ENCODE measurements at places on chromosomes 16 and 17.

DNA sequence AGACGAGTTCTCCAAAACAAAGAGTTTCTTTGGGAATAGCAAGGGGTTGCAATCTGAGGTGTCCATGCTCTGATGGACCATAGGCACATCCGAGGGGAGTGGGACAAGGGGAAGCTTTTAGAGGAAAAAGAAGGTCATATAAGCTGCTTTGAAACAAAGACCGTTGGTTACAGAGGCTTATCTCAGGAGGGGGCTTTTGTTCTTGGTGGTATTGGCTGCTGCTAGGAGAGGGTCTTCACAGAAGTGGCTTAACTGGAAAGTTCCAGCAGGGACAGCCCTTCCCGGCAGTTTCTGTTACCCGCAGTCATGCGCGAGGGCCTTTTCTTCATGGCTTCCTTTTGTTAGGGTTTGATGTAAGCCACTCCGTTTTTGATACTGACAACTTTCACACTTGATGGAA, 76.0 kb downstream of the RAP1GAP2 start:
- DNase-seq: no peak

GRCh38 chr17:13643180-13643579, 41.5 kb upstream of the HS3ST3A1 start:
- DNase-seq: no peak

GRCh38 chr17:79815836-79816461, 19.1 kb upstream of the CBX8 start:
- DNase-seq: no peak

DNA sequence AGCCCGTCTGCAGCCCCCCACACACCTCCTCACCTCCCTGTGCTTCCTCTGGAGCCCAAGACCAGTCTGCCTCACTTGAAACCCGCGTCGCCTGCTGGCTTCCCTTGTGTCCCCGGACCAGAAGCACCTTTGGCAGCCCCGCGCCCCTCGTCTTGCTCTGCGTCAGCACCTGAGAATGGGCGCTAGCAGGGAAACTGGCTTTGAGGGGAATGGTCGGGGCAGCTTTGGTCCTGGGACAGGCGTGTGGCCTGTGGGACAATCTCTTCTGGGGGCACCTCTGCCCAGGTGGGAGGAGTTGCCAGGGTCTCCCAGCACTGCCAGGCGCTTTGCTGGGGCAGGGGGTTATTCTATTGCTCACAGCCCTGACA, 3.6 kb upstream of the MAFG start:
- DNase-seq: no peak

DNA sequence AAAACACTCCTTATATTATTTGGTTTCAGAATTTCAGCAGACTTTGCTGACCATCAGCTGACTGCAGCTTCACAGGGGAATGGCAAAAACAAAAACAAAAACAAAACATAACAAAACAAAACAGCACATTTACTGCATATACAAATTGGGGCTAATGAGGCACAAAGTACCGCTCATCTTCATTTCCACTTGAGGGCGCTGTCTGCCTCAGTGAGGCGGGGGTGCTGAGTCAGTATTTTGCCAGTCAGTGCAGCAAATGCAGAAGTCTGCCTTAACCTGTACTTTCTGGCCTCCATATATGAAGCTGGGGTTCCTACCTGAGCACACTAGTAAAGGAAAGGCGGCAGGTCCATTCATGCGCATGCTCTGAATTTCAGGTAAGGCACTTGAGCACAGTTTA, 13.5 kb upstream of the DYNLRB2 start:
- no peak for DNase-seq

- no peak for DNase-seq
Observed at GRCh38 chr16:50340578-50340977, 28.2 kb downstream of the BRD7 start.

DNA sequence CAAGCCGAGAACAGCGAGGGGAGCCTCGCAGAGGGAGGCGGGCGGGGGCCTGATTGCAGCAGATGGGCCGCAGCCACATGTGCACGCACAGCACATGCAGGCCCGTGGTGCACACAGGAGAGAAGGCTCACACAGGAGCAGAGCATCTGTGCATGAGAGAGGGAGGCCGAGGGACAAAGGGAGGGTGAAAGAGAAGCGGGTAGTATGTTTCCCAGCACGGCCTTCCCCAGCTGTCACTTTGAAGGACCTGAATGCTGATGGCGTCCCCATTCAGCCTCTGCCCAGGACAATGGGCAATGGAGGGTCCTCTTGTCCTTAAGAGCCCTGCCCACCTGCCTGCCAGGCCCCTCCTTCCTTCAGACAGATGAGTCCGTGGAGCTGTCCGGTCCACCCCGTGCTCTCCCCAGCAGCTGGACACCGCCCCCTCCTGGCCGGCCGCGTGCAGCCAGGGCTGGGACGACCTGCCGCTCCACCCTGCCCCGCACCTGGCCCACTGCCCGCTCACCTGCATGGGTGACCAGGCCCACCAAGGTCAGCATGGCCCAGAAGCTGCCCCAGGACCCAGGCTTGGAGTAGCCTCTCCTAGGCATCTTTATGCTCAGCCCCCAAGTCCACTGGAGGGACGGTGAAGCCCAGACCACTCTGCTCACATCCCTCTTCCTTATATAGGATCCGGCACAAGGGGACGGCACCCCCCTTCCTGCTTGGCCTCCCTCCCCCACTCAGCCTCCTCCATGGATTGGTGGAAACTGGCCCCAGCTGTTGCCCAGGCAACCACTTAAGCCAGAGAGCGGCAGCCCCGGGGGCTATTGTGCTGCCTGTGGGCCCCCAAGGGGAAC, at the start of gene BTBD17:
BTBD17 (minus strand) TSS at position 639 of the 839 bp plus-strand sequence; CDS start at position 590, 49 bp downstream.
- DNase-seq: no peak

- no peak for DNase-seq
Observed at GRCh38 chr16:26524846-26525245, 541.9 kb upstream of the C16orf82 start.

DNA sequence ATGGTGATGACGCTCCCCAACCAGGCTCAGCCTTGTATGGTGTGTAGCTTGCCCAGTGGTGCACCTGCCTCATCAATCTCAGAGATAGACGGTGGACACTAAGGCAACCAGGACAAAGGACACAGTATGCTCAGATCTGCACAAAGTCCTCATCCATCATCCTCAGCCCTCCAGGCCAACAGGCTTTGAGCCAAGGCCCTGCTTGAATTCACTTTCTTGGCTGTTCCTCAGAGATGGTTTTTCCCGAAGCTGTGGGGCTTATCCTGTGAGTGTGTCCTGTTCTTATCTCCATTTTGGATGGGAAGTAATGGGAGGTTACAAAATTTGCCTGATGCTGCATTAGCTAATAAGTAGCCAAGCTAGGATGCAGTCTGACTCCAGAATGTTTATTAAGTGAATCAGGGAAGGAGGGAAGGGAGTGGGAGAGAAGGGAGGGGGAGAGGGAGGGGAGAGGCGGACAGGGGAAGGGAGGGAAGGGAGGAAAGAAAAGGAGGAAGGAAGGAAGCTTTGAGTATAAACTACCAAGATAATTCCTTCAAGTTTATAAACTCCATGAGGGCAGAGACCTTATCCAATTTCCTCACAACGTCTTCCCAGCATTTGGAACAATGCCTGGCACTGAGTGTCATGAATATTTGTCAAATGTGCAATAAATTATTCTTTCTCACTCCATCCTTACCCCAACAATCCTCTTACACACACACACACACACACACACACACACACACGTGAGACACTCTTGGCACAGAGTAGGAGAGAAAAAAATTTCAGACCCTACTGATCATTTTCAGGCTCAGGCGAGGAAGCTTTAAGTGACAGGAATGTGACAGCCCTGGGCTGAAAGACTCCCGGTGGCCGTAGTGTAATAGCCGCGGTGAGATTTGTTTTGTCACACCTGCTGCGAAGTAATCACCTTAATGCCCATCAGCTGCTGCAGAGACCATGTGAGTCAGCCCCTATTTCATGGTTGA, 84.3 kb downstream of the BMERB1 start:
- no peak for DNase-seq

DNA sequence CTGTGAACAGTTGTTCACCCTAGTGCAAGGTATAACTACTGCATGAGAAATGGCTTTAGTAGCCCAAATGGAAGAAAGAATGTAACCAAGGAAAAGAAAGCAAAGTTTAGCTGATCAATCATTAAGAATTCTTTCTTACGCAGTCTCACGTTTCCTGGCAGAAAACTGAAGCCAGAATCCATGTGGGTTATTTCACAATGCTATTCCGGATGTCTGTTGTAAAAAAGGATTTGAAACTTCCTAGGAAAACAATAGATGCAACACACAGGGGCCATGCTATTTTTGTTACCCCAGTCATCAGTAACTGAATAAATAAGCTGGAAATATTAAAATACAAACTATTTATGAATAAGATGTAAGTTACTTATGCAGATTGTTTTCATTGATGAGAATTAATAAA, 802.5 kb downstream of the CDH8 start:
- no peak for DNase-seq

DNA sequence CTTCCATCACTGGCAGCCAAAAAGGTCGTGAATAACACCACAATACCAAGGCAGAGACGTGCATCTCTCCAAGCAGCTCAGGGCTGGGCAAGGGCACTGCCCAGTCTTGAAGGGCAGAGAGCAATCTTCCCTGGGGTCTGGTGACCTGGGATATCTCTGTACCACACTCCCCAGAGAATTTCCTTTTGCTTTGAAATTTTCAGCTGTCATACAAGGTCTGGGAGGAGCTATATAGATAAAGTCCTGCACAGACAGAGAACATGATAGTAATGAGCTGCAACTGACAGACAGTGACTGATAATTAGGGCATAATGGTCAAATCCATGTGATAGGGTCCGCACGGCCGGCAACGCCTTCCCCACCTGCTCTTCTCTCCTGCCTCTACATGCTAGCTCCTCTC, 68.2 kb downstream of the DYNLRB2 start:
- no peak for DNase-seq

DNA sequence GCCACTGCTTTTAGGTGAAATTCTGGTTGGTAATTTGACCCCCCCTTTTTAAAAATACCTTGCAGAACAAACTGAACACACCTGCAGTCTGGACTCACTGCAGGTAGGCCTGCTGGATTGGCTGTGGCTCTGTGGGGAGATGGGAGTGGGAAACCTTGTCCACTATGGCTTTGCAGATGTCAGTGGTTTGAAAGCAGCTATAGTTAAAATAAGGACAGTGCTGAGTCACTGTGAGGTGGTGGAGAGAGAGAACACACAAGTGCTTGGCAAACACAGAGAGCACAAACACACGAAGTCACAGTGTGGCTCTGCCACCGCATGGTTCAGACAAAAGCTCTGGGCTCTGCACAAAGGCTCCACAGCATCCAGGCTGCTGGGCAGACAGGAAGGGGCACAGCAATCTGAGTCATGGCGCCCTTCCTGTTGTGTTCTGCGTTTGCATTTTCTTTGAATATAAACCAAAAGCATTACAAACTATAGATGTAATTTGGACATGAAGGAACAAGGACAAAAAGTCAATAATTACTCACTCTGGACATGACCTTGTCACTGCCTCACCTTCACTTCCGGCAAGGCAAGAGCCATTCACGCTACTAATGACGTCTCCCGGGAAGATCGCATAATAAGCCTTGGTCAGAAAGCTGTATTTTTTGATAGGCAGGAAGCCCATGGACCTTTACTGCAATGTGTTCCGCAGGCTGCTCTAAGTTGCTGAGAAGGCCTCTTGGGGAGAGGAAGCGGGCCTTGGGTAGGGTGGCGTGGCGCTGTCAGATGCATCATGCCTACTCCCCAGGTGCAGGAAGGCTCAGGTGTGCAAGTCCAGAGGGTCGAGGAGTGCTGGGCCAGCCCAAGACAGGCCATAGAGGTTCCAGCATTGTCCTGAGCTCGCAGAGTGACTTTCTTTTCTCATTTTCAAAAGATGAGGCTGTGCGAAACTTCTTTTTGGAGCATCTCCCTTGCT, 60.1 kb upstream of the MED9 start:
- DNase-seq: no peak

DNA sequence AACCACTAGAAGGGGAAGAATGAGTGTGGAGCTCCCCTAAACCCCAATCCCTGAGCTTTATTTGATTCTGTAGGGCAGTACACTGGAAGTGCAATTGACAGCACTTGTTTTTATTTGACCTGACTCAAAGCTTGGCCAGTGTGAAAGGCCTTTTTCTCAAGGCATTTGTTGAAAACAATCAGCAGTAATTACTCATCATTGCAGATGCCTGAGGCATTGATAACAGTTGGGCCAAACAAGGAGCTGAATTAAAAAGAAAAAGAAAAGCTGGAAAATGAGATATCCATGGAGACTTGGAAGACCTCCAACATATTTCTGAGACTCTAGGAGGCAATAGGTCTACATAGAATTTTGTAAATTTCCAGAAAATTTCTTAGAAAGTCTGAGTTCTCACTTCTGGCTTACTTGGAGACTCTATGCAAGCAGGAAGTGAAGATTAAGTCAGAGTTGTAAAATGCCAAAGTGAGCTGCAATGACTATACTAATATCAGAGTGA, 200.8 kb upstream of the KCNJ16 start:
- DNase-seq: no peak
